ENCODE measurements at places on chromosomes 6 and 20.

DNA sequence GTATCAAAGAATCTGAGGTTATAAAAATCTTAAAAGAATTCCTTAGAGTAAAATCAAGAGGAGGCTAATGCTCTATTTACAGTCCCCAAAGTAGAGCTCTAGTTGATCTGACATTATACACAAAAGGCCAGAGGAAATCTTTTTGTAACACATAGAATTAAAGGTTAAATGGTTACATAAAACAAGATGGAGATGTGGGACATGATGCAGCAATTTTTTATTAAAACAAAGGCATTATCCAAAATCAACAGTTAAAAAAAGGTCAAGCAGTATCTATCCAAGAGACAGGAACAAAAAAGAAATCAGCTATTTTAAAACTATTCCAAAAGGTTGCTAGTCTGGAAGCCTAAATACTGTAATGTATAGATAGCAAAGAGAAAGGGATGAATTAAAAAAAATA is 20.4 kb downstream of the ELOVL5 start:
- no peak for DNase-seq

DNA sequence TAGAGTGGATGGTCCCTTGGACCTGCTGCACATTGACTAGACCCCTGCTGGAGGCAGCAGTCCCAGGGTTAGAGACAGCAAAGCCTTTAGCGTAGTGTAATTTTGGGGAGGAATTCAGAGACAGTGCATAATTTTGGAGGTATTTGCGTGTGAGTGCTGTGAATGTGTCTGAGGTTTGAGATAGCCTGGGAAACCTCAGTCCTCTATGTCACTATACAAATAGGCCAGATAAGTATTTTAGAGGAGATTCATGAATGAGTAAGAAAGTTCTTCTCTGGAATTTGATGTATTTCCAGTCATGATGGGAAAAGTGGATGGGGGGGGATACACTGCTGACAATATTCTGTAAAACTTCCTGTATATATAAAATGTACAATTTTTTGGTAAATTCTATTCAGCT is 25.8 kb upstream of the MTRF1L start:
- DNase-seq = no peak

GRCh38 chr6:13695252-13695651 is 16.4 kb downstream of the RANBP9 start:
- DNase-seq = no peak

DNA sequence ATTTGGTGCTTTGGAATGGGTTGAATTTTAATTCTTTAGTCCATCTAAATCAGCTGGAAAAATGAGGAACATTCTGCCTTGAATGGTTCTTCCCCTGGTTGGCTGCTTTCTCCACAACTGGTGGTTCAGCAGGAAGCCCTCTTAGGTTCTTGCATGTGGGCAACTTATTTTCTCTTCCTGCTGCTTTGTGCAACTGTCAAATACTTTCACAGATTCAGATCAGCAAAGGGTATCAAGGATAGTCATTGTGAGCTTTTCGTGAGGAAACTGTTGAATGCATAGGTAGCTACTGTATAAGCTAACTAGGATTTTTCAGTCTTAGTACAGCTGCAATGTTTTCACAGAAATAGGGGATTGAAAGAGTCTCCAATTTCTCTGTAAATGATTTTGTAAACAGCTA is 72.9 kb upstream of the MRAP2 start:
- no peak for DNase-seq

- DNase-seq = no peak
These were observed 76.5 kb downstream of the GJA10 start for GRCh38 chr6:89970609-89971337.

DNA sequence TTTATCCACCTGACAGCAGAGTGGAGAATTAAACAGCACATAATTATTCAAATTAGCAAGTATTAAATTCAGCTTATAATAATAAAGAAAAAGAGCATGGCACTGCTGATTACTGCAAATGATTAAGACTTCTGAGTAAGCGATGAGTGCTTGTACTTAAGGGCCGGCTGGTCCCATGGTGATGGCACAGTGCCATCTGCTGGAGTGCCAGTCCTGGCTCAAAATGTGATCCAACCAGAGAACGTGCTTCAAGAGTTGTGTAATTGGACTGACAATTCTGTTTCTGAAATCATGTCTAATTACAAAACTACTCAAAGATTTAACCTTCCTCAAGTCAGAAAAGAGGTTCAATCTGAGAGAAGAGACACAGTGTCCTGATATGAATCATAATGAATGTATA is 181.6 kb upstream of the RGS17 start:
- no peak for DNase-seq

- no peak for DNase-seq
These were observed 3.1 kb downstream of the STK38 start for GRCh38 chr6:36544228-36544627.

DNA sequence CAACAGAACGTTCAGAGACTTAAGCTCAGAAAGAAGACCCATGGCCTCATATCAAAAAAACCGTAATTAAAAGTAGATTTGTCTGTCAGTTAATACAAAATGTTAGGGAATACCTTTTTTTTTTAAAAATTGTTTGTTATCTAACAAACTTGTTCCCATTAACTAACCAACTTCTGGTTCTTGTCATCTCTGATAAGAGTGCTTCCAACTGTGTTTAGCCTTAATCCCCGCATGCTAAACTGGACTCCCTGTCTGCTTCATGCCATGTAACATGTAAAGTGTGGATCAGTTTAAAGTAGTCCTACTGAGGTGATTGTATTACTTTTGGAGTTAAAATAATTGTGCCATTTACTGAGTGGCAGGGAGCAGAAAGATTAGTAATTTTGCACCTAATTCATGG is 6.3 kb downstream of the JARID2 start:
- no peak for DNase-seq

DNA sequence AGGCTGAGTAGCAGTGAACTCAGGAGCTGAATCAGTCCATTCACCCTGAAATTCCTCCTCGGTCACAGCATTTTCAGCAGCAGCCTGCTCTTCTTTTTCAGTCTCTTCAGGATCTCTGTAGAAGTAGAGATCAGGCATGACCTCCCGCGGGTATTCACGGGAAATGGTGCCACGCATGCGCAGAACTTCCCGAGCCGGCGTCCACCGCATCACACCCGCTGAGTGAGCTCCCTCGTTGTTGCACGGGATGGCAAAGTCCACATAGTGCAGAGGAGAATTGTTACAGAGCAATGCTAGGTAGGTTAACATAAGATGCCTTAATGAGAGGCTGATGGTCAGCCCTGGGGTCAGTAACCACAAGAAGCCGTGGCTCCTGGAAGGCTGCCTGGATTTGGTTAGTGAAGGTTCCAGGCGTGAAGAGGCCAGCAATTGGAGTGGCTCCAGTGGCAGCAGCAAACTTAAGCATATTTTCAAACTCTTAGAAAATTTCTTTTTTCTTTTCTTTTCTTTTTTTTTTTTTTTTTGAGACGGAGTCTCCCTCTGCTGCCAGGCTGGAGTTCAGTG is 113.5 kb upstream of the HDAC2 start:
- no peak for DNase-seq

GRCh38 chr6:2412731-2413130 is 167.3 kb upstream of the GMDS start:
- DNase-seq = no peak

DNA sequence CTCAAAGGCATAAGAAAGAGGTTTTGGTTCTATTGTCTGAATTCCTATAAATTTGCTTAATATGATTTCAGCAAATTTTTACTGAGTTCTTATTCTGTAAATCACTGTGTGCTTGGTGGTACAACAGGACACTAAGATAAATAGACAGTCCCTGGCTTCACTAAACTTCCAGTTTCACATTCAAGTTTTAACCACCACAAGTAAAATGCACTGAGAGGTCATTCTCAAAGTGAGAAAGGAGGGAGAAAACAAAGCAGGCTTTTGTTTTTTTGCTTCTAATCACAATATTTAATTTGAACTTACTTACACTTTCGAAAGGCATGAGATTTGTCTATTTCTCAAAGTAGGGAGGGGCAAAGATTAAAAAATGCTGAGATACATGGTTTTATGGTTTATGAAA is 445.7 kb downstream of the CDC5L start:
- DNase-seq = no peak

DNA sequence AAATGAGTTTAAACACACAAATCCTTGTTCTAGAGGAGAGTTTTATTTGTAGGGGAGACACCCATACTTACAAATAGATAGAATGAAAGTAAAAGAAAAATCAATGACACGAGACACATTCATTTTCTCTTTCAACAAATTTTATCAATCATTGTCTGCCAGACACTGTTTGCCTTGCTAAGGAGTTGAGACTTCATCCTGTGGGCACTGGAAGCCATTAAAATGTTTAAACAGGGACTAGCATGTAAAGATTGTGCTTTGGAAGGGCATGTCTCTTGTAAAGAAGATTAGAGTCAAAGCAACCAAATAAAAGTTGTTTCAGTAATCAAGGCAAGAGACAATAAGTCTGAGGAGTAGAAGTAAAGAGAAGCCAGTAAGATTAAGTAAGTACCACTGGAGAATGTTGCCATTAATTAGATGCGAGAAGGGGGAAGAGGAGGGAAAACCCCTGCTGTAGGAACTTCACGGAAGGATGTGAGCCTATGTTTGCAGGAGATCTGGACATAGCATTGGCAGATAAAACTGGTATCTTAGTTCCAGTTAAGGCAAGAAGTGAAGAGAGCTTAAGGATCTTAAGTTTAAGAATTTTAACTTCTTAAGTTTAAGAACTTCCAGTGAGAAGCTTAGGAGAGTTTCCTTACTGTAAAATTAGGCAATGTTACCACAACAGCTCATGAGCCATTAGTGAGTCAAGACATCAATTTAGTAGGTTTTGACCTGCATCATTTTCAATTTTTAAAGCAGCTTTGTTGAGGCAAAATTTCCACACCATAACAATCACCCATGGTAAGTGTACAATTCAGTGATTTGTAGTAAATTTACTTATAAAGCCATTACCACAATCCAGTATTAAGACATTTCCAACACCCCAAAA is 117.0 kb upstream of the UST start:
- DNase-seq = no peak

GRCh38 chr6:139983555-139984276 is 609.3 kb upstream of the CITED2 start:
- DNase-seq = no peak

DNA sequence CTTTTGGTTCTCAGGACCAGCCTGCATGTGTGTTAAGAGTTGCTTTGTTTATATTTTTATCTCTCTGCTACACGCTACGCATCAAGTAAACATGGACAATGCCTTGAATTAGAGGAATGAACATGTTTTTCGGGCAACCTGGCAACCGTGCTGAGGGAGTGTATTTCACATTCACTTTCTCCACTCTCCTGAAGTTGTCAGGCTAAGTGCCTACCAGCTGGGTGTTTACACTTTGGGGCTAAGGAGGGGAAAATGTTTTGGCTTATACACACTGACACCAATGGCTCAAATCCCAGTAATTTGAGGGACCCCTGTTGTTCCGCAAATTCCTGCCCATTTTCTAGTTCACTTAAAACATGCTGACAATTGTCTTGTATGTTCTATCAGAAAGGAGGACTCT is 141.5 kb upstream of the PDE7B start:
- no peak for DNase-seq

GRCh38 chr6:87926687-87927086 is 121.0 kb upstream of the SPACA1 start:
- DNase-seq = no peak

- DNase-seq = no peak
These were observed 117.8 kb downstream of the RTN4IP1 start for GRCh38 chr6:106511288-106512047.

GRCh38 chr6:137017081-137017480 is 27.7 kb downstream of the IL20RA start:
- DNase-seq = no peak

GRCh38 chr6:117771403-117771802 is 96.1 kb downstream of the NUS1 start:
- DNase-seq = no peak

- no peak for DNase-seq
These were observed 6.4 kb upstream of the DSE start for GRCh38 chr6:116364321-116364720.

- no peak for DNase-seq
These were observed 273.2 kb downstream of the CDC5L start for GRCh38 chr6:44660561-44661220.

GRCh38 chr6:11812951-11813350 is 34.3 kb upstream of the ADTRP start:
- DNase-seq = no peak

DNA sequence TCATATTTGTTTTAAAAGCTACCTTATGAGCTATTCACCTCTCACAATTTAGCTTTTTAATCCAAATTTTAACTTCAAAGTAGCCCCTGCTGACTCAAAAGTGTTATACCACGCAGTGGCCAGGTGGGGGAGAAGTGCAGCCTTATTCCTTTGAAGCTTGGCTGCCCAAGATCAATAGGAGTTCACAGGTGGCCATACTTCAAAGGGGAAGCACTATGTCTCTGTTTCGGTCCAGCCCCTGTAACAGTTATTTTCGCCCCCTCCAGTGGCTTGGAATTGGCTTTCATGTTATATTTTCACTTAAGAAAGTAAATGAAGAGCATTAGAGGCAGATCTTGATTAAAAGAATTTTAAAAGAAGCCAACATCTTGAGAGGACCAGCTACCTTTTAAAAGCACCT is 608.4 kb downstream of the EPHA7 start:
- peak; percentile 34 for DNase-seq
